ENCODE measurements at places on chromosomes 6 and 20.
A peak's percentile ranks its signal among the peaks of the same experiment; 100 is the strongest.

DNA sequence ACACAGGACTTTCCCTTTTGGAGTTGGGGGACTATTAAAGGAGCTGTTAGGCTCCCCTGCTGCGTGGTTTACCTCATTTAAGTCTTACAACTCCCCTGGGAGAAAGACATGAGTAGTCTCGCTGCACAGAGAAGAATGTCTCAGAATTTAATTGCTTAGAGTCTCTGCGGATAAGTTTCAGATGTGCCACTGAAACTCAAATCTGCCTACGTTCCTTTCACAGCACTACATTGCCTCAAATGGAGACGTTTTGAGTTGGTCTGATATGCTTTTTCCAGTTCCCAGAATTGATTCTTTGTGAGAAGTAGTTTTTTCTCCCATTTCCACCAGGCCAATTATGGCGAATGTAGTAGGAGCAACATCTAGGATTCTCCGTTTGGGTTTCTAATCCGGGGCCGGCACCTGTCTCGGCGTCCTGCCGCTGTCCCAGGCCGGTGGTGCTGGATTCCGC lies 532 bp upstream of the SLC35F1 start:
- no peak for DNase-seq

- no peak for DNase-seq
Measured at GRCh38 chr6:109305028-109305427, 77.2 kb downstream of the CD164 start.

GRCh38 chr6:39344821-39345280 lies 22.3 kb upstream of the KCNK16 start:
- no peak for DNase-seq

DNA sequence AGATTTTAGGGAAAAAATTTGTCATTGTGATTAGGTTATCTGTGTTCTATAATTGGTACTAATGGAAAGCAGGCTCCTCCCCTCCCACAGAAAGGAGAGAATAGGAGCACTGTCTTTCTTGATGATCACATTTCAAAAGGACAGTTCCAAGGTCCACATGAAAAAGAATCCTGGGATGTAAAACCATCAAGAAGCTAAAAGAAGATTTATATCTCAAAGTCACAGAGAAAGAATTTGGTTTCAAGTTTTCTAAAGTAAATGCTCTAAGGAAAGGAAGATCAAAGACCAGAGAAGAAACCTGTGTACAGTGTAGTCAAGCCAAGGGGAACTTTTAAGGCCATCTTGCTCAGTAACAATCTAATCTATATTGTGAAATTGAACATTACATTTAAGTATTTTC lies 652.7 kb upstream of the HS3ST5 start:
- peak; percentile 13 for DNase-seq

DNA sequence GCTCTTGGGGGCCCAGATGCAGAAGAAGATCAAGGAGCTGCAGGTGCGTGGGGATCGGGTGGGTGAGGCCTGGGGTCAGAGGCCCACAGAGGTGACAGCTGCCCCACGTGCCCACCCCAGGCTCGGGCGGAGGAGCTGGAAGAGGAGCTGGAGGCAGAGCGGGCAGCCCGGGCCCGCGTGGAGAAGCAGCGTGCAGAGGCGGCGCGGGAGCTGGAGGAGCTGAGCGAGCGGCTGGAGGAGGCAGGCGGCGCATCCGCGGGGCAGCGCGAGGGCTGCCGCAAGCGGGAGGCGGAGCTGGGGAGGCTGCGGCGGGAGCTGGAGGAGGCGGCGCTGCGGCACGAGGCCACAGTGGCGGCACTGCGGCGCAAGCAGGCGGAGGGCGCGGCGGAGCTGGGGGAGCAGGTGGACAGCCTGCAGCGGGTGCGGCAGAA lies 41.5 kb downstream of the MYH7B start:
- peak; percentile 23 for DNase-seq

DNA sequence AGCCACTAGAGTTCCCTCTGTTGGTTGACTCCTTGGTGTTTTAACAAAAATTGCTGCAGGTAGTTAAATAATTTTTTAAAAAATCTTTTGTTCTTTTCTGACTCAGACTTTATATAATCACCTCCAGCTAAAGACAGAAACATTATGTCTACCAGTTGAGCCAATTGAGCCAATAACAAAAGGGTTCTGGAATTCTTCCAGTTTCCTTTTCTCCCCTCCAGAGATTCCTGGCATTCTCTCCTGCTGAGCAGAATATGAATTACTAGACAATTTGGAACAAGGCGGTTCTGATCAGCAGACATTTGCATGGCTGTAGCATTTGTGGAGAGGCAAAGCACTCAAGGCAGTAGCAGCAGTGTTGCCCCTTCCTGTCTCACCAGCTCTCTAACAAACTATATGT lies 144.0 kb upstream of the SLC35B3 start:
- no peak for DNase-seq

- DNase-seq, result no peak
Measured at GRCh38 chr6:157823528-157824370, 703 bp downstream of the SNX9 start.

DNA sequence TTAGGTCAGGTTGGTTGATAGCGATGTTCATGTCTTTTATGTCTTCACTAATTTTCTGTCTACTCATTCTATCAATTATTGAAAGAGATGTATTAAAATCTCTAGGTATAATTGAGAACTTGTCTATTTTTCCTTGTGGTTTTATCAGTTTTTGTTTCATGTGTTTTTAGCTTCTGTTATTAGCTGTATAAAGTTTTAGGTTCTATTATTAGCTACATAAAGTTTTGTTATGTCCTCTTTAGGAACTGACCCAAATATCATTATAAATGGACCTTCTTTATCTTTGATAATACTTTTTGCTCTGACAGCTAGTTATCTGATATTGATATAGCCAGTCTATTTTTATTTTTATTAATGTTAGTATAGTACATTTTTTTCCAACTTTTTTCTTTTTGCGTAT lies 92.4 kb upstream of the TMEM170B start:
- DNase-seq, result no peak

DNA sequence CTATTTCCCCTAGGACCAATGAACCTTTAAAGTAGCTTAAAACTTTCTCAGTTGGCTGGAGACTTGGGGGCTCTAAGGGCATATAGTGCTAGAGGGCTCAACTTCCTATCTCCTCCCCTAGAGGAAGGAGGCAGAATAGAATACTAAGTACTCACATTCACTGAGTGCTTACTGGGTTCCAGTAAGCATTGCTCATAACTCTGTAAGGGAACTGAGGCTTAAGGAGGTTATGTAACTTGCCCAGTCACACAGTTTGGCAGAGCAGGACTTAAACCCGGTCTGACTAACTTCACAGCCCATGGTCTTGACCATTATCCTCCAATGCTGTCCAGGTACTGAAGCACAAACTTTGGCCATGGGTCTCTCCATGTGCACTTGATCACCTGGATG lies 12.5 kb downstream of the SESN1 start:
- DNase-seq, result no peak

DNA sequence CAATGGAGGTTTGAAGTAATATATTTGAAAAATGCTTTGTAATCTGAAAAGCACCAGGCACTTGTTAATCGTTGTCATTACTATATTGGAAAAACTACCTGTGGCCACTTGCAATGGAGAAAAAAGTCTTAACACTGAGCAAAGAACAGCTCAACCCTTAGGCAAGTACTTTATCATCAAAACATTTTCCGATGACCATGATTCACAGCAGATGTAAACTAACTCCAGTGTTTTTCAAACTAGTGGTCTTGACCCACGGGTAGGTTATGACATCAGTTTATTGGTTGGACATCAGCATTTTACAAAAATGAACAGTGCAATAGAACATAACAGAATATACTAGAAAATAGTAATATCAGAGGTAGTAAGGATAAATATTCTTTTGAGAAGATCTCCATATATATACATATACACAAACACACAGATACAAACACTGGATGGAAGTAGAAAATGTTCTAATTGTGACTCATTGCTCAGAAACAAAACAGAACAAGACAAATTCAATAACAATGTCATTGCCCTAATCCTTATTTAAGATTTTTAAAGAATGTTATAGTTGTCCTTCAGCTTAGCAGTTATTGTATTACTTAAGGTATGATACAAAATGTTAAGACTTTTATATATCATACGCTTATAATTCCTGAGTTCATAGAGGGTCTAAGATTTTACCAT lies 123.0 kb downstream of the PLCB1 start:
- DNase-seq, result no peak

DNA sequence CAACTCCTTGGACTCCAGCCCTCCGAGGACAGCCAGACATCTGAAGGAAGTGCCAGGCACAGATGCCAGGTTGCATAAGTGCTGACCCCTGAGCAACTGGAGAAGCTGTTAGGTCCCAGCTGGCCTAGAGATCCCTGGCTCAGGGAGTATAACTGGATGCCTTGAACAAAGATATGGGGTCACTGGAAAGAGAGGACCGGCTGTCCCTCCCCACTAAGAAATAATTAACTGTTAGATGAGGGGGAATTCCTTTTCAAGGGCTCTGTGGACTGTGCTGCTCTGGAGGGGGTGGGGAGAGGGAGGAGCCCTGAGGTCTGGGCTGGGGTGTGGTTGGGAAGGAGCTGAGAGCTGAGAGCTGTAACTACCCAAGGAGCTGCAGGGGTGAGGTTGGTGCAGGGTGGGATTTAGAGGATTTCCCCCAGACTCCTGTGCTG lies 39.6 kb downstream of the HLA-F start:
- no peak for DNase-seq

DNA sequence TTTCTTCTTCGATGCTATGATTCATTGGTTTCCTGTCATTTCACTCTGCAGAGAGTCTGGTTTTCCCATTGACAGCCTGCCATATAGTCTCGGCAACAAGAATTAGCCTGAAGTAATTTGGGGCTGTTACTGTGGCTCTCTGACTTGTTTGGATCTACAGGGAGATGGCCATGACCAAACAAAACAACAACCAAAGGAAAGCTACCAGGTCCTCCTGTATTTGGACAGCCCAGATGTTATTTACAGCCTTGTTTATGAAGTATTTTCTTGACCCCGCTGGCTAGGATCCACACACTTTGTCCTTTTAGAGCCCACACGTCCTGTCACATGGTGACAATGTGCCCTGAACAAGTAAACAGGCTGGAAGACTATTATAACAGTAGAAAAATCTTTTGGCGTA lies 111.4 kb upstream of the PREP start:
- DNase-seq, result no peak

DNA sequence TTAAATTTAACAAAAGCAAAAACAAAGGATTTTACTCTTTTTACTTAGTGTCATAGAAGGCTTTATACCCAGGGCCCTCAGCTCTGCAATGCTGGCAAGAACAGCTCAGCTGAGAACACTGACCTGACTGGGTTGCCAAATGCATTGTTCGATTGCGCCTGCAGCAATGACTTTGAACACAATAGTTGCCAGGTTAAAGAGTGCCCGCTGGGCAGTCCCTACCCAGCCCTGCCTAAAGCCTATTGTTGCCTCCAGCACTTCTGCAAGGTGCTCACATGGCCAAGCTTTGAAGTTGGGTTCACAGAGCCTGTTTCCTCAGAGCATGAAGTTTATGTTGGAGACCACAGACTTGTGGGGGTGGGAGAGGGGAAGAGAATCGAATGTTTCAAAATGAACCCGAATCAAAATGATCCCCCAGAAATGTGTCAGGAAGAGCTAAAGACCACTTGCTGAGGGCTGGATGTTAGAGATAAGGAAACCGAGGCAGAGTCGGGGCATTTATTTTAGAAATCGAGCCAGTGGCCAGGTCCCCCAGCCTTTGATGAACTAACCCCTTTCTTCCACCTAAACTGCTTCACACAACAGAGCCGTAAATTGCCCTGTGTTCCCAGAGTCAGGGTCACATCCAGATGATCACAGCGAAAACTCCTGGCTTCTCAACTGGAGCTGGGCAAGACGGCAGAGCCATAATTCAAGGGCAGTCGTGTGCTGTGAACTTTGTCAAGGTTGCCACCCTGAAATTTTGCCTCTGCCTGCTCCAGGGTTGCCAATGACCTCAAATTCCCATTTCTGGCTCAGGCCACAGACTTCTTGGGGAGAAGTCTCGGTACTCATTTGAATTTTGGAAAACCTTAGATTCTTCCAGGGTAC lies 55.0 kb downstream of the FOXA2 start:
- DNase-seq, result peak; percentile 13

DNA sequence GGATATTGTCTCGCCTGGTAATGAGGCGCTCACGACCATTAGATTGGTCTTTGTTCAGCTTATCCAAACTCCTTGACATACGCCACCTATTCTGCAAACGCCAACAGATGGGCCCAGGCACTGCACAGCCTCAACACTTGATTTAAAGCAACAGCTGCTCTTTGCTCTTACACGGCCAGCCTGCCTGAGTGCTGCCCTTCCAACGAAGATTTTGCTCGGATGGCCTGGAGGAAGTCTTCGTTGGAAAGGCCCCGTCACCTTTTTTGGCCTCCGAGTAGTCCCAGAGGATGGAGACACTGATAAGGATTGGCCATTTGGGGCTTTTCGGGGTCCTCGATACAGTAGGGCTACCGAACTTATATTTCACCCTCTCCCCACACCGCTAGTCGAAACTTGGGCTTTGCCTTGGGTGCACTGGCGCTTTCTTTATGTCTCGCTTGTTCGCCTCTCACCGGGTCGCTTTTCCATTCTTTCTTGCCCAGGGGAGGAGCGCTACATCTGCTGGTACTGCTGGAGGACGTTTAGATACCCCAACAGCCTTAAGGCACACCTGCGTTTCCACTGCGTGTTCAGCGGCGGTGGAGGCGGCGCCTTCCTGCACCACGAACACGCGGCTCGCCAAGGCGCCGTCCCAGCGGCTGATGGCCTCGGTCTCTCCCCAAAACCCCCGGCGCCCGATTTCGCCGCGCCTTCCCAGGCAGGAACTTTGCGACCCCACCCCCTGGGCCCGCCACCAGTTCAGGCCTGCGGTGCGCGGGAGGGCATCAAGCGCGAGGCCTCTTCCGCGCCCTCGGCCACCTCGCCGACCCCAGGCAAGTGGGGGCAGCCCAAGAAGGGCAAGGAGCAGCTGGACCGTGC lies 6.1 kb downstream of the PRDM13 start:
- DNase-seq, result no peak

GRCh38 chr20:45890077-45890984 lies 677 bp downstream of the NEURL2 start:
- DNase-seq, result peak; percentile 37

- no peak for DNase-seq
Measured at GRCh38 chr20:17298171-17298570, 71.3 kb downstream of the PCSK2 start.

GRCh38 chr6:98984121-98984520 lies 36.4 kb upstream of the FBXL4 start:
- no peak for DNase-seq

DNA sequence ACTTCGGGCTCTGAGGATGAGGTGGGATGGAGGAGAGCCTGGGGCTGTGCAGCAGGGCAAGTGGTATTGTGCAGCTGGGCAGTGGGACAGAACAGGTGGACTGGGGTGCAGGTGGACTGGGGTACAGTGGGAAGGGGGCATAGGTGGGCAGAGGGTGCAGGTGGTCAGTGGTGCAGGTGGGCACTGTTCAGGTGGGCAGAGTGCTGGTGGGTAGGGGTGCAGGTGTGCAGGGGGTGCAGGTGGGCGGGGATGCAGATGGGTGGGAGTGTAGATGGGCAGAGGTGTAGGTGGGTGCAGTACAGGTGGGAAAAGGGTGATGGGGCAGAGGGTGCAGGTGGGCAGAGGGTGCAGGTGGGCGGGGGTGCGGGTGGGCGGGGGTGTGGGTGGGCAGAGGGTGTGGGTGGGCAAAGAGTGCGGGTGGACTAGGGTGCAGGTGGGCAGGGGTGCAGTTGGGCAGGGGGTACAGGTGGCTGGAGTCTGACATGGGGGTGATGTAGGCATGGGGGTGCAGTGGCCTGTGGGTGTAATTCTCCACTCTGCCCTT lies 20.4 kb downstream of the BHLHE23 start:
- DNase-seq, result no peak

- DNase-seq, result peak; percentile 37
Measured at GRCh38 chr6:136158971-136159370, 91.1 kb downstream of the MTFR2 start.

GRCh38 chr20:9330151-9330550 lies 184.2 kb upstream of the LAMP5 start:
- no peak for DNase-seq

GRCh38 chr6:116388924-116389323 lies 18.2 kb downstream of the DSE start:
- no peak for DNase-seq

All from left renal cortex interstitium (tissue), 4 donors.